Fibroblast of pulmonary artery (primary cell): ENCODE measurements at places on chromosomes 12 and 14.

- no peak for DNase-seq
Observed at GRCh38 chr14:85423889-85424288, 106.1 kb upstream of the FLRT2 start.

DNA sequence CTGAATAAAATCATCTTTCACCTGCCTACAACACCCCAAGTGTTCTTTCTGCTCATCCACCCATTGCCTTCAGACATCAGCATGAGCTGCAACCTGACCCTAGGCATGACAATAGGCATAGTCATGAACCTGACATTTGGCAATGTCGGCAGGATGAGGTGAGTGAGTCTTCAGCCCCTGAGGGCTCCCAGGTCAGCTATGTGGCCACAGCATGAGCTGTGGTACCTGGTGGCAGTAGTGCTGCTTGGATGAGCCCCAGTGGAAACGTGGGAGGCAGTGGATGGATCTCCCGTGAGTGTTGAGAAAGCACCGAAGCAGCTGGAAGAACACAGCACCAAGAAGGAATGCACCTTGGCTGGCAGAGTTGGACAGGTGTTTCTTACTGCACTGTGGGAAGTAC lies 334.8 kb upstream of the FAR2 start:
- DNase-seq, result no peak

- no peak for DNase-seq
Observed at GRCh38 chr12:6921539-6921938, 6.2 kb upstream of the ATN1 start.

- DNase-seq, result no peak
Observed at GRCh38 chr12:30582943-30583342, 112.7 kb downstream of the IPO8 start.

DNA sequence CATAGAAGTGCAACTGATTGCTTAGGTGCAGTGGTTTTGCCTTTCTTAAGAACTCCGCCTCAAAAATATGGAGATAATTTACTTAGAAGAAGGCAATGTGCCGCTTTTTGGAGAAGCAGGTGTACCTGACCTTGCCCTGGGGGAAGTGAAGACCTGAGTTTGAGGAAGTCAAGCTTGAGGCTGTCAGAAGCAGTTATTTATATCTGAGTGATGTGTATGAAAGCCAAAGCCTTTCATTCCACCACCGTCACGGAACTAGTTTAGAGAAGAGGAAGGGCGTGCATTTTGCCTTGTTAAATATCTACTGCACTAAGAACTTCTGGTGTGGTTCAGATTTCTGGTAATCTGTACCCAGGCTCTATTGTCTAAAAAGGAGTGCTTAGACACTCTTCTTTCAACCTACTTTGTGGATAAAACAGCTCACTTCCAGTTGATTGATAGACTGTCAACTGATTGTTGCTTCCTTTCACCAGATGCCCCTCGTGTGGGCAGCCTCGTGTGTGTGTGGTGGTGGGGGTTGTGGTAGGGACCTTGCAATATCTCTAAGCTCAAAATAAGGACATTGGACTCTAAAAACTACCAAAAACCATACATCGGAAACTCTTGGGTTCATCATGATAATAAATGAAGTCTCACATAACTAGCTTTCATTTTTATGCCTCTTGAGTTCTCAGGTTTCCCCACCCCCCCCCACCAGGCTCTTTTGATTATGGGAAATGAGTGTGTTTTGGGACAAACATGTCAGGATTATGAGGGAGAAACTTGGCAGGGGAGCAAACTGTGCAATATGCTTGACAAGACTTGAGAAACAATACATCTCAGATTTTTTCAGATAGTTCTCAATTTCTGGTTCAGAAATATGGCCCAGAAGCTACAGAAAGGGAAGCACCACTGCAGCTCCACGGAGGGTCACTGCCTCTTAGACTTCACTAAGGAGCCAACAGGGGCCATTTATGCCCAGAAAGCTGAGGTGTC lies 78.6 kb downstream of the ARF6 start:
- DNase-seq, result peak; percentile 78

- DNase-seq, result peak; percentile 53
Observed at GRCh38 chr12:5022465-5023061, 21.1 kb upstream of the KCNA5 start.

- DNase-seq, result no peak
Observed at GRCh38 chr12:19033244-19033643, 96.3 kb upstream of the PLEKHA5 start.

- DNase-seq, result no peak
Observed at GRCh38 chr12:130569521-130569920, 146.6 kb downstream of the RIMBP2 start.

DNA sequence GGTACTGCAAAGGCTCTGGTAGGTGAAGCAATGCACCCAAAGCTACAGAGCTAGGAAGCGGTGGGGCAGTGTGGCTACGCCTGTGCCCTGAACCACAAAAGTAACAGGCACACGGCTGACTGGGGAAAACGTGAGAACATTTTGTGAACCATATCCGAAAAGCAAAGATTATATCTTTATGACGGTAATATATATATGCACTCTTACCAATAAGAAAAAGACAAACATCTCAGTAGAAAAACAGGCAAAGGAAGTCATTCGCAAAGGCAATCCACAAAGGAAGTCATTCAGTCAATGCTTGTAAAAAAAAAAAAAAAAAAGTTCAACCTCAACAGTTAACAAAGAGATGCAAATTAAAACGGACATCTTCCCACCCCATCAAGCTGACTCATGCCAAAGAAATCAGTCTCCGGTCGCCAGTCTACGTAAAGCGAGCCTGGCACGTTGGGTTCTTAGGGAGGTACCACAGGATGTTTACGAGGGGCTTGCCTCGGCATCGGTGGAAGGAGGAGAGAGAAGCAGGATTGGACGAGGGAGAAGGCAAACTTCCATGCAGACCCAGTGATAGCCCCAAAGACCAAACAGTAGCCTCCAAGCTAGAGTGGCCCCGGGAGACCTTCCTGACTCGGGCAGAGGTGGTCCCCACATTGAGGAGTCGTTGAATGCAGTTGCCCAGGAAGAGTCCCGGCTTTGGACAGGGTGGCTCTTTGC lies 39.4 kb upstream of the PPP2R5C start:
- DNase-seq, result peak; percentile 11

- DNase-seq, result no peak
Observed at GRCh38 chr14:33350366-33350990, 411.8 kb downstream of the NPAS3 start.
